ENCODE measurements at places on chromosomes 5 and 9. TPM values are rescaled to one million over a fixed set of nuclear protein-coding genes. Genes with fewer than 3 reads are reported as not detected.

Gene GAS1
- 0.08 TPM for total RNA-seq

Gene PCDHGA12
- not detected for total RNA-seq

Gene KCNV2
- not detected for total RNA-seq

Gene GFI1B
- not detected for total RNA-seq

Gene BARHL1
- total RNA-seq, result not detected

Gene C1QTNF2
- not detected for total RNA-seq

DNA sequence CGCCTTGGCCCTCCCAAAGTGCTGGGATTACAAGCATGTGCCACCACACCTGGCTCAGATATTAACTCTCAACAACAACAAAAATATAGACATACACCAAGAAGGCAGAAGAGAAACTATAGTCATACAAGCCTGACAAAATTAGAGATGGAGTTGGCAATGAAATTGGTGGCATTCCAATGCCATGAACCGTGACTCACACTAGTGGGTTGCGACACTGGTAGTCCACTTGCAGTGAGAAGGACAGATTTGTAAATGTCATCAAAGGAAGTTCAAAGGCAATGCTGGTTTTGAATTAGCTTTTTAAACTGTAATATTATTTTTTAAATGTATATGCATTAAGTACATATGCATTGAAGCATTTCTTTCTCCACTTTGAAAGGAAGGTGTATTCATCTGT, 8.5 kb upstream of the DNAJC25 start:
- no peak overlapping the region for H3K4me3 ChIP-seq
- no peak for DNase-seq
- H3K36me3 ChIP-seq, result no peaks in the 10 kb centered on the region
- no peaks in the 10 kb centered on the region for H3K4me1 ChIP-seq

DNA sequence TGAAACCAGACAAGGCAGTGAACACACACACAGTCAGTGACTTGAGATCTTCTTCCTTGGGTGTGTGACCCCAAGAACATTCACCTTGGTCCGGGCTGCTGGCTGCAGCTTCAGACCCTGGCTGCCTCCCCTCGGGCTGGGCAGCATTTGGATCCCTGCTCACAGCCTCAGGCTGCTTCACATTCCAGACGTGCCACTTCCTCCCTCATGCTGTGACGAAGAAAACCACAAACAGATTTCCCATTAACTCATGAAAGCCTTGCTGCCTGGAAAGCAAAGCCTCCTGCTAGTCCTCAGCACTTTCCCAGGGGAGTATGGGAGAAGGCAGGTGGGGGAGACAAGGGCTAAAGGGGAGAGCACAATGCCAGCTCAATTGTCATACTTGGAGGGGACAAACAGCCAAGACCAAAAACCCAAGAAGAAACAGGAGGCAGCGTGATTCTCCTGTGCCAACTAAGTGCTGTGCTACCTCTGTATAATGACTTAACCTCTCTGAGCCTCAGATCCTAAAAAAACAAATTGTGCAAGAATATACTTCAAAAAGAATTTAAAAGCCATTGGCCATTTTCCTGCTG, 594.6 kb upstream of the BRINP1 start:
- no peak overlapping the region for H3K4me3 ChIP-seq
- H3K27me3 ChIP-seq, result peaks cover 45% of the 10 kb centered on the region
- H3K27ac ChIP-seq, result no peak overlapping the region

- peaks cover 23% of the 10 kb centered on the region for H3K36me3 ChIP-seq
- H3K27me3 ChIP-seq, result no peaks in the 10 kb centered on the region
- no peak overlapping the region for H3K27ac ChIP-seq
- H3K4me1 ChIP-seq, result no peaks in the 10 kb centered on the region
- no peak for DNase-seq
These were observed 17.5 kb downstream of the IPPK start for GRCh38 chr9:92652461-92652860.

GRCh38 chr5:136772491-136772890, 407.1 kb upstream of the TRPC7 start:
- H3K27ac ChIP-seq, result no peak overlapping the region
- H3K27me3 ChIP-seq, result no peaks in the 10 kb centered on the region
- no peaks in the 10 kb centered on the region for H3K4me1 ChIP-seq

DNA sequence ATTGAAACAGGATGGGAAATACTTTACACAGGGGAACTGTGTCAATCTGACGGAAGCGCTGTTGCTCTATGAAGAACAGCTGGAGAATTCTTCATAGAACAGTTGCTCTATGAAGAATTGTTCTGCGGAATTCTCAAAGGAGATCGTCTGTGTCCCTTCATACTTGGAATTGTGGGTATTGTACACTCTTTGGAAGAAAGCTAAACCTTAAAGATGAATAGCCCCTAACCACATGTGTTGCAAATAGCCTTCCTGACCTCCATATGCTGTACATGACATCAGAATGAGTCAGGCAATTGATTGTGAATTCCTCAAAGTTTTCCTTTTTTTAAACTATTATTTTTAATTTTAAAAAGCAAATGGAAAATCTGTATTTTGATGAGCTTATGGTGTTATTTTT, 15.6 kb downstream of the NIM1K start:
- H3K36me3 ChIP-seq, result no peaks in the 10 kb centered on the region
- DNase-seq, result no peak
- H3K27ac ChIP-seq, result no peak overlapping the region
- H3K4me1 ChIP-seq, result no peaks in the 10 kb centered on the region
- H3K27me3 ChIP-seq, result peaks cover 14% of the 10 kb centered on the region

DNA sequence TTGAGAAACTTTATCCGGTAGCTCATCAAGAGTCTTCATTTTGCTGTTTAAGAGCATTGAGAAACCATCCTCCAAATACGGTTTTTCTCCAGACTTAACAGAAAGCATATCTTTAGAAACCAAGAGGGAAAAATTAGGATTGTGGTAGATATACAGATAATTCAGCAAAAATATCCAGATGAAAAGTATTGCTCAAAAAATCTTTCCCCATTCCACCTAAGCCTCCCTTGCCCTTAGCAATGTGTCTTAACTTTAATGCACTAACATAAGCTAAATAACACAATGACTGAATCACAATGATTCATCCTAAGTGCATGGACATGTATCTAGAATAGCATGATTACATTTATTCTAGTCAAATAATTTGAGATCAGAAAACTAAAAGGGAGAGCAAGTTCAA, 130.3 kb upstream of the TARS1 start:
- peaks cover 16% of the 10 kb centered on the region for H3K27me3 ChIP-seq
- no peaks in the 10 kb centered on the region for H3K36me3 ChIP-seq
- peaks cover 5% of the 10 kb centered on the region for H3K4me1 ChIP-seq
- H3K4me3 ChIP-seq, result no peak overlapping the region

- no peak for DNase-seq
- no peaks in the 10 kb centered on the region for H3K4me1 ChIP-seq
- no peak overlapping the region for H3K4me3 ChIP-seq
- no peak overlapping the region for H3K27ac ChIP-seq
These were observed 110.4 kb upstream of the SEMA6A start for GRCh38 chr5:116685069-116685468.

GRCh38 chr5:176836811-176837706, 26.7 kb downstream of the UNC5A start:
- no peaks in the 10 kb centered on the region for H3K36me3 ChIP-seq
- H3K4me3 ChIP-seq, result no peak overlapping the region
- peaks cover 50% of the 10 kb centered on the region for H3K27me3 ChIP-seq
- H3K27ac ChIP-seq, result no peak overlapping the region

- DNase-seq, result no peak
- H3K27me3 ChIP-seq, result peaks cover 16% of the 10 kb centered on the region
- H3K27ac ChIP-seq, result no peak overlapping the region
- H3K4me1 ChIP-seq, result no peaks in the 10 kb centered on the region
- H3K36me3 ChIP-seq, result no peaks in the 10 kb centered on the region
These were observed 254.8 kb downstream of the NSG2 start for GRCh38 chr5:174300118-174300940.

GRCh38 chr5:119290161-119290569, 65.7 kb upstream of the TNFAIP8 start:
- H3K4me1 ChIP-seq, result peaks cover 78% of the 10 kb centered on the region
- H3K27me3 ChIP-seq, result no peaks in the 10 kb centered on the region
- peak overlapping the region; percentile 96 for H3K27ac ChIP-seq
- H3K36me3 ChIP-seq, result peaks cover 33% of the 10 kb centered on the region
- peak overlapping the region; percentile 45 for H3K4me3 ChIP-seq

GRCh38 chr9:72911247-72911775, 41.5 kb downstream of the ALDH1A1 start:
- no peaks in the 10 kb centered on the region for H3K36me3 ChIP-seq
- H3K4me3 ChIP-seq, result no peak overlapping the region
- no peaks in the 10 kb centered on the region for H3K27me3 ChIP-seq
- H3K27ac ChIP-seq, result no peak overlapping the region

- H3K27me3 ChIP-seq, result peaks cover 8% of the 10 kb centered on the region
- H3K36me3 ChIP-seq, result no peaks in the 10 kb centered on the region
- H3K4me1 ChIP-seq, result peaks cover 3% of the 10 kb centered on the region
- no peak for DNase-seq
- no peak overlapping the region for H3K27ac ChIP-seq
These were observed 82.5 kb downstream of the PSD2 start for GRCh38 chr5:139878093-139878492.

DNA sequence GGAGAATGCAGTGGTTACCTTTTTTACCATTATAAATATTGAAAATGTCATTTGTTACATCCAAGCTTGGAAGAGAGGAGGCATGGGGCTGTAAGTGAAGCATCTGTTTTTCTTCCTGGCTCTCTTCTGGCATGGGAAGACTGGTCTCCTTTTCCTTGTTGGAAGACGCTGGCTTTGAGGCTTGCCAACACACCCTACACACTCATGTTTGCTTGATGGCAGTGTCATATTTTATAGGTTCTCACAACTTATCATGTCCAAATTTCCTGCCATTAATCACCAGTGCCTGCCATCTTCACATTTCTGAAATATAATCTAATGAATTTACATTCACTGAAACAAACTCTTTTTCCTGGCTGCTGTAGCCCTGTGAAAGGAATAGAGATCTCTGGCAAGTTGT, 252.9 kb downstream of the MAN2A1 start:
- H3K27ac ChIP-seq, result no peak overlapping the region
- H3K36me3 ChIP-seq, result peaks cover 2% of the 10 kb centered on the region
- H3K27me3 ChIP-seq, result no peaks in the 10 kb centered on the region
- H3K4me3 ChIP-seq, result no peak overlapping the region
- H3K4me1 ChIP-seq, result peaks cover 15% of the 10 kb centered on the region

- no peak overlapping the region for H3K4me3 ChIP-seq
- peaks cover 2% of the 10 kb centered on the region for H3K4me1 ChIP-seq
- no peaks in the 10 kb centered on the region for H3K27me3 ChIP-seq
- H3K36me3 ChIP-seq, result no peaks in the 10 kb centered on the region
These were observed 287.2 kb downstream of the CWC27 start for GRCh38 chr5:65055938-65056337.

GRCh38 chr5:159339460-159339859, 9.2 kb upstream of the IL12B start:
- DNase-seq, result no peak
- H3K36me3 ChIP-seq, result peaks cover 6% of the 10 kb centered on the region
- no peak overlapping the region for H3K27ac ChIP-seq
- H3K4me1 ChIP-seq, result peaks cover 43% of the 10 kb centered on the region

- H3K4me3 ChIP-seq, result no peak overlapping the region
- no peaks in the 10 kb centered on the region for H3K36me3 ChIP-seq
- no peak overlapping the region for H3K27ac ChIP-seq
These were observed 115.6 kb downstream of the TRPM6 start for GRCh38 chr9:74772121-74772520.

GRCh38 chr5:56763711-56764466, 51.5 kb upstream of the MAP3K1 start:
- H3K27ac ChIP-seq, result no peak overlapping the region
- peaks cover 5% of the 10 kb centered on the region for H3K4me1 ChIP-seq
- no peaks in the 10 kb centered on the region for H3K36me3 ChIP-seq

DNA sequence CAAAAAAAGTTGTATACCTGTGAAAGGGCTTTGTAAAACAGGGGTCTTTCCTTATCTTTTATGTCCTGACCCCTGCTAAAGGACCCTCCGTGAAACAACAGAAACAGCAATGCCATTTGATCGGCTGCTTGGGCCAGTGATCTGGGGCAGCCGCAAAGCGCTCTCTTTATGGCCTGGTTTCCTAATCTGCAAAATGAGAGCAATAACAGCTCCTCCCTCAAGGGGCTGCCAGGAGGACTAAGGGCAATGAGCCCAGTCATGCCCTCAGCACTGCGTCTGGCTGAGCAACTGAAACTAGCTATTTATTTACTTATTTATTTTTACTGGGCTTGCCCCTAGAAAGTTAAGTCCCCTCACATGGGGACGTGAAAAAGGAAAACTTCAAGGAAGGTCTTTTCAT, 18.3 kb downstream of the CMBL start:
- no peaks in the 10 kb centered on the region for H3K36me3 ChIP-seq
- H3K4me1 ChIP-seq, result peaks cover 5% of the 10 kb centered on the region
- H3K27me3 ChIP-seq, result no peaks in the 10 kb centered on the region
- H3K27ac ChIP-seq, result no peak overlapping the region

GRCh38 chr9:14756291-14756690, 33.8 kb upstream of the CER1 start:
- peaks cover 19% of the 10 kb centered on the region for H3K27me3 ChIP-seq
- no peaks in the 10 kb centered on the region for H3K4me1 ChIP-seq
- no peak overlapping the region for H3K27ac ChIP-seq
- no peak for DNase-seq
- no peak overlapping the region for H3K4me3 ChIP-seq
- H3K36me3 ChIP-seq, result no peaks in the 10 kb centered on the region

GRCh38 chr9:131971482-131972074, 108.1 kb downstream of the MED27 start:
- H3K4me1 ChIP-seq, result no peaks in the 10 kb centered on the region
- H3K27me3 ChIP-seq, result no peaks in the 10 kb centered on the region
- H3K27ac ChIP-seq, result no peak overlapping the region
- H3K36me3 ChIP-seq, result peaks cover 7% of the 10 kb centered on the region
- H3K4me3 ChIP-seq, result no peak overlapping the region

DNA sequence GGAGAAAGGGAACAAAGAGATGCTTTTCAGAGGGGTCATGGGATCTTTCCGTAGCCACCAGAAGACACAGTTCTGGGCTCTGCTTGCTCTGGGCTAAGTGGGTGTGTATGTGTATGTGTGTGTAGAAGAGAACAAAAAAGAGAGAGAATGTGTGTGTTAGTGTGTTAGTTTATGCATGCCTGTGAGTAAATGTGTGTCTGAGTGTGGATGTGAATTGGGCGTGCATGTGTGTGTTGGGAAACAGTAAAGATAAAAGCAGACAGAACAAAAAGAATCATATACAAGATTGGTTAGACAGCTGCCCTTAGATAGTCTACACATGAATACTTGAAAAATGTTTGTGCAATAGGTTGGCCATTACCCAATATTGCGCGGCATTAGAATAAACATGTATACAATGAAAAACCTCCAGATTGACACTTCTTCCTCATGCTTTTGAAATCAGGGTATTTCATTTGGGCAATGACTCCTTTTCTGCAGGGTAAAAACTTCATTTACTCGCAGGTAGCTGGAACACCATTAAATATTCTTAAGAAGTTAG, 36.5 kb upstream of the HSPA9 start:
- H3K4me1 ChIP-seq, result peaks cover 4% of the 10 kb centered on the region
- H3K36me3 ChIP-seq, result no peaks in the 10 kb centered on the region
- H3K27me3 ChIP-seq, result peaks cover 77% of the 10 kb centered on the region
- H3K4me3 ChIP-seq, result no peak overlapping the region

- peaks cover 3% of the 10 kb centered on the region for H3K27me3 ChIP-seq
- no peak for DNase-seq
- H3K27ac ChIP-seq, result no peak overlapping the region
- no peak overlapping the region for H3K4me3 ChIP-seq
These were observed 241.7 kb downstream of the EBF1 start for GRCh38 chr5:158857976-158858375.

- no peak overlapping the region for H3K4me3 ChIP-seq
- no peaks in the 10 kb centered on the region for H3K27me3 ChIP-seq
- no peak for DNase-seq
- no peak overlapping the region for H3K27ac ChIP-seq
These were observed 36.0 kb downstream of the GLDC start for GRCh38 chr9:6609497-6610016.
